ENCODE measurements at places on chromosomes 7 and 10.

DNA sequence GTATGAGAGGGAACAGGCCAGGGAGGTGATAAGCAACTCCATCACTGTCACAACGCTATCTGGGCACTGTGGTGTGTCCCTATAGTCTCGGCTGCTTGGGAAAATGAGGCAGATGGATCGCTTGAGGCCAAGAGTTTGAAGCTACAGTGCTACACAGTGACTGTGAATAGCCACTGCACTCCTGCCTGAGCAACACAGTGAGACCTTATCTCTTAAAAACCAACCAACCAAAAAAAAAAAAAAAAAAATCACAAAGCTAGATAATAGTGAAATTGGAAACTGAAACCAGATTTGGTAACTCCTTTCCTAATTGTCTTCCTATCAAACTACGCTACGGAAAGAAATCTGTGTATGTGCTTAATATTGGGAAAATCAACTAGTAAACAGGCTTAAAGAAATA is 14.1 kb downstream of the MICU1 start:
- DNase-seq: no peak

DNA sequence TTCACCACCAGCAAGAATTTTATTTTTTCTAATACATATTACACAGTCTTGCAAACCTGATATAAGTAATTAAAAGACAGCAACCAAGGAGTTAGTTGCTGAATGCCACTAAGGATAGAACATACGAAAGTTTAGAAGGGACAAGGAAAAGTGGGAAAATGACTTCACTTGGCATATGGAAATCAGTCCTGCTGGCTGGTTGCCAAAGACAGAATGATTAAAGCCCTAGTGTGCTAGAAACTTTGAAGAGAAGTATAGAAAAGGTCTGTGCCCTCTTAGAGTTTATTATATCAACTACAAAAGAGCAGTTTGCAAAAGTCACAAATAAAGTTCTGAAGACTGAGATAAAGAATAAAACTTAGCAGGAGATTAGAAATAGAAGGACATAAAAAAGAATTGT is 5.8 kb upstream of the YAE1 start:
- DNase-seq: no peak

GRCh38 chr7:43533801-43534479 is 49.0 kb upstream of the STK17A start:
- no peak for DNase-seq

GRCh38 chr7:47153576-47153975 is 428.3 kb downstream of the TNS3 start:
- no peak for DNase-seq

DNA sequence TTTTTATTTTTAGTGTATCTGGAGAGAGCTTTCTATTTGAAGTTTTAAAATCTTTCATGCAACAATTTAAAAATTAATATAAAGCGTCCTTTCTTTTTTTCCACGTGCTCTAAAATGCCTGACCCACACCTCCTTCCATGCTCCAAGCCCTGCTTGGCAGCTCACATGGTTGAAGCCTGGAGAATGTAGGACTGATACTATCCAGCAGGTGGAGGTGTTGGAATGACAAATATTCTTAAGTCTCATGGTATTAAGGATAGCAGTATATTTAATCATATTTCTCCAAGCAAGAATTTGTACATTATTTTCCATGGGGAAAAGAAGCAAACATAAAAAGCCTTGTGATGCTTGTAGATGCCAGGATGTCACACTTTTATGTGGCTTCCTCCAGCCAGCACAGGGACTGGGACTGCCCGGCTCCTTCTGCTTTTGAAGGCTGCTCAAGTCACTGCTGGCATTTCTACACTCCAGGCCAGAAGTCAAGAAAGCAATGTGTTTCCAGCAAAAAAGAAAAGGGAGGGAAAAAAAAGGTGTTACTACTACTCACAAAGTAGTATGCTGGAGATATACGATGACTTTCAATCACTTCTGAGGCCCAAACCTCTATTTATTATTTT is 49.7 kb downstream of the BZW2 start:
- DNase-seq: no peak

DNA sequence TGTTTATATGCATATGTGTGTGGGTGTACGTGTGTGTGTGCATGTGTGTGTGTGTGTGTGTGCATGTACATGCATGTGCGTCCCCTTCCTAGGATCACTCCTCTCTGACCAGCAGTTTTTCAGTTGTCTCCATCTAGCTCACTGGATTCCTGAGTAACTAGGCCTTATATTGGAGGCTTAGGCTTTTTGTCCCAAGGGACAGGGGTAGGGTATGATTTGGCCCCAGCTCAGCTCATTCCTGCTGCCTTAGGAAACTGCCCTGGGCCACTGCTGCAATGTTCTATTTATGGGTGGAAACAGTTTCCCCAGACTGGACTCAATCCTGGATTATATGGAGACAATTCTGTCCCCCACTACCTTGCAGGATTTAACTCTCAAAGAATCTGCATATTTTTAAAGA is 68.8 kb upstream of the SDK1 start:
- no peak for DNase-seq

- no peak for DNase-seq
These were observed 404.1 kb upstream of the MKI67 start for GRCh38 chr10:128530301-128530700.

GRCh38 chr7:112009081-112009480 is 197.1 kb downstream of the DOCK4 start:
- DNase-seq: no peak

- DNase-seq: no peak
These were observed 58.0 kb upstream of the ZPBP start for GRCh38 chr7:50151001-50151400.

DNA sequence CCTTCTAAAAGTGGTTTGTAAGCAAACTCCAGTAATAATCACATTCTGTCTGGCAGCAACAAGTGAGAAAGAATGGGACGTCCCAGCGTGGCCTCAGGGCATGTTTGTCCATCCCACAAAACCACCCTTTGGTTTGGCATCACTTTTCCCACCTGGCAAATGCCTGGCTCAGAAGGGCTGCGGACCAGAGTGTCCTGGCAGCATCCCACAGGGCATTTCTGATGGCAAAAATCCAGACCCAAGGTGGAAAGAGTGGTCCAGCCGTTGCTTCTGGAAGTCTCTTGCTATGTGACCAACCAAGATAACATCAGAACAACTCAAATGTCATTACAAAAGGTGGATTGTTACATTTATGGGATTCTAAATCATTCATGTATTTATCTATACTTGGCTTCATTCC is 174.4 kb downstream of the CREB5 start:
- no peak for DNase-seq

DNA sequence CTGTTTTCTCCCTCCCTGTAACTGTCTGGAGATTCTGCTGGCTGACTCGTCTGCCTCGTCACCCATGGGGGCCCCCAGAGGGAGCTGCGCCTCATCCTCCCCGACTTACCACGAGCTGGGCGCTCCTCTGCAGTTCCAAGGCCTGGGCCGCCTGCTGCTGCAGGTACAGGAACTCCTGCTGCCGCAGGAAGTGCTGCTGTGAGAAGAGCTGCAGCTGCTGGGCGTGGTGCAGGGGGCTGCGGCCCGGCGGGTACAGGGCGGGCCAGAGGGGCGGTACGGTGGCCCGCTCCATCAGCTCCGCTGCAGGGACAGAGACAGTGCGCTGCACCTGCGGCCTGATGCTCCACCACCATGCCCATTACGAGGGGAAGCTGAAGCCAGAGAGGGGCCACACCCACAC is 47.7 kb downstream of the TNRC18 start:
- no peak for DNase-seq

- no peak for DNase-seq
These were observed 23.8 kb upstream of the PLAC9 start for GRCh38 chr10:80108576-80109239.

DNA sequence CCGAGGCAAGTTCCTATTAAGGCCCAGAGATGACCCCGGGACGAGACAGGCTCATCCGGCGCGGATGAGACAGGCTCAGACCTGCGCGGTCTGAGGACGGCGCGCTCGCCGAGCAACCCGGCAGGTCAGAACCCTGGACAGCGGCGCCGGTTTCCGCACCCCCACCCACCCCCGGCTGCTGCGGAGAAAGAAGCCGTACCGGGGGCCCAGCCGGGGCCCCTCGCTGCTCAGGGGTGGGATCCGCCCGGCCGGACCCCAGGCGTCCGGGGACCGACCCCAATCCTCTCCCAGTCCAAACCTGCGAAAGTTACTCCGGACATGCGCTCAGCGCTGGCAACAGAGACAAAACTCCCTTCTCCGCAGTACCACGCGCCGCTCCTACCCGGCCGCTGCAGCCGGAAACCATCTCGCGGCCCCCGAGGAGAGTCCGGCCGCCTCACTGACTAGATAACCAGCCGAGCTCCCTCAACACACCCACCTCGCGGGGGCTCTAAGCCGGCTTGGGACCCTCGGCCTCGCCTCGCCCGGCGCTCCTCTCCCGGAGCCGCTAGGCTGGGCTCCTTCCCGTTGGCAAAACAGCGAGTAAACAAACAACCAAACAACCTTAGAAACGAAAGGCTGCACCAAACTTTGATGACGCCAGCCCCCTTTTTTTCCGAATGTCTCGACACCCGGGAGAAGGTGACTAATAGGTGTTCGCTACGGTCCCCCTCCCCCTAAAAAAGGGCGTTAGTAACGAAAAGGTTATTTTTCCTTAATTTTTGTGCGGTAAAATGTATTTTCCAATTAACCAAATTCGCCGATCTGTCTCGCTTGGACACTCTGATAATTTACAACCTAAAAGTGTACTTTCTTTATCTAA is 2.3 kb upstream of the DRGX start:
- DNase-seq: peak; percentile 6

DNA sequence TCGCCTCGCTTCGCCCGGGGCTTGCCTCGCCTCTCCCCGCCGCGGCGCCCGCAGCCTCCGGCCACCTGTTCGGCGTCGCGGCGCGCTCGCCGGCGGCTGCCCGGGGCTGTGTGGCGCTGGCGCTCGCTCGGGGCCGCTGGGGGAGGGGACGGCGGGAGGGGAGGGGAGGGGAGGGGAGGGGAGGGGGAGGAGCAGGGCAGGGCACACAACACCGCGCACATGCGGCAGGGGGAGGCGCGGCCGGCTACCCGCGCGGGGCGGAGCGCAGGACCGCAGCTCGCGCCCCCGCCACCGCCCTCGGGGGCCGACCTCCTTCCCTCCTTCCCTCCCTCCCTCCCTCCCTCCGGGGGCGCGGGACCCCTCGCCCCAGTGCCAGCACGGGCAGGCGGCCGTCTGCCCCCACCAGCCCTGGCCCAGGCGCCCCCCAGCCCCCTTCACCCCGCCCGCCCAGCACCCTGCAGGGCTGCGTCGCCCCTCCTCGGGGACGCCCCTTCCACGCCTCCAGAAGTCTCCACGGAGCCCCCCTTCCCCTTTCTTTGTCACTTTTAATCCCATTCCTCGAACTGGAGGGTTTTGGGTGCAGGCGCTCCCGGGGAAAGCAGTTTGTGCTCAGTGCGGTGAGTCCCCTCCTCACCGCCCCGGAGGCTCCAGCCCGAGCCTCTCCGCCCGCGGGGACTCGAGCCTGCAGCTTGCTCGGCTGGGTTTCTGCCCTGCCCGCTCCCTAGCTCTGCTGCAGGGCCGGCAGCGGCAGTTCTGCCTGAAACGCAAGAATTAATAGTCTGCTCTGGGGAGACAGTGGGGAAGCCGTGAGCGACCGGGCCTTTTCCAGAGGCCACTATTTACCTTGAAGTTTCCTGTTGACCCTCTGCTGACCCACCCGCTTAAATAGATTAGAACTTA is at the start of gene PARD3:
TSS of gene PARD3 (minus strand) at position 112 of the 900 bp plus-strand sequence. CDS start 301 bp downstream, outside the sequence.
- DNase-seq: no peak

GRCh38 chr10:71893920-71894319 is 42.9 kb upstream of the PSAP start:
- no peak for DNase-seq

DNA sequence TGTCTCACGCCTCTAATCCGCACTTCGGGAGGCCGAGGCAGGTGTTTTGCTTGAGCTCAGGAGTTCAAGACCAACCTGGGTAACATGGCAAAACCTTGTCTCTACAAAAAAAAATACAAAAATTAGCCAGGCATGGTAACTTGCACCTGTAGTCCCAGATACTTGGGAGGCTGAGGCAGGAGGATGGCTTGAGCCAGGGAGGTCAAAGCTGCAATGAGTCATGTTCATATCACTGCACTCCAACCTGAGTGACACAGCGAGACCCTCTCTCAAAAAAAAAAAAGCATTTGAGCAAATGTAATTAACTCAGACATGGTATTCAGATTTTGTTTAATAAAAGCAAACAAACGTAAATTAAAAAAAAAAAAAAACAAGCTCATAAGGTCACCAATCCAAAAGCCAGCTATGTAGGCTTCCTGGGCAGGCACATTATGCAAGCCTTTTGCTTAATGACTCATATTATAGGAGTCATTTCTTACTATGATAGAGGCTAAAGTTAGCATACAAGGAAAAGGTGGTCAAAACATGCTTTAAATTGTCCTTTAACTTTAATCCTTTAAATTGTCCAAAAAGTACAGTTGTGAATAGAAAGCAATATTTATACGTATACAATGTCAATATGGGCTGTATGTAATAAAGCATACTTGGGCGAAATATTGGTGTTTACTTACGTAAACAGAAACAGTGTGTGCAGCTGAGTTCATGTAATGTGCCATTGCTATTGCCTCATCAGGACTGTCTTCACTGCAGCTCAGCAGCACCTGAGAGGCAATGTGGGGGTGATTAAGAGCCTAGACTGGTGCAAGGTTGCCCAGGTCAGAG is 13.0 kb downstream of the AKR1D1 start:
- no peak for DNase-seq

GRCh38 chr7:45649560-45650346 is 75.6 kb downstream of the ADCY1 start:
- no peak for DNase-seq

DNA sequence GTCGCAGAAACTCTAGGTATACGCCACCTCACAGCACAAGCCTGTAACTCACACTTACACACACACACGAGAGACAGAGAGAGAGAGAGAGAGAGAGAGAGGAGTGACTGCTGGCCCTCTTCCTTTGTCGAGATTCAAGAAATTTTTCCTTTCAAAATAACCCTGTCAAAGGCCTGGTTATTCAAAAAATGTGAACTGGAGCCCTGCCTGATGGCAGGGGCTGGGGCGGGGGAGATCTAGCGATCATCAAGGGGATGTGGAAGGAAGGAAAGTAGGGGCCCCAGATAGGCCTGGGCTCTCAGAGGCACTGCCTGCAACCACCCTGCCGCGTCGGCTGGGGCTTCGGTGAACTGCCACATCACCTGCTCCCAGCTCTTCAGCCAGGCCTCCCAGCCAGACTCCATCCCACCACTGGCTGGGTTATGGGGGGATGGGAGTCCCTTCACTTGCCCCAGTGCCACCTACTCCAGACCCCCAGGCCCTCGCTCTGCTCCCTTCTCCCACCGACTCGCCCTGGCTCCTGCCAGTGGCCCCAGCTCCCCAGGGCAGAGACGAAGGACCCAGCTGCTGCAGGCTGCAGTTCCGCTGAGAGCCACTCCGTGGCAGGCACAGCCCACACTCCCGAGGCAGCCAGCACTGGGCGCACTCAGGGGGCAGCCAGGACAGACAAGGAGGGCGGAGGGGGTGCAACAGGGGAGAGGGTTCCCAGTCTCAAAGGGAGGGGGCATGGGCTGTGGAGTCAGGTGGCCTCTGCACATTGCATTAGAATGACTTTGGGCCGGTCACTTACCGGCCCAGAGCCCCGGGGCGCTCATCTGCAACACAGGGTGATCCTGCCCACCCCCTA is 15.3 kb downstream of the KCNH2 start:
- no peak for DNase-seq

DNA sequence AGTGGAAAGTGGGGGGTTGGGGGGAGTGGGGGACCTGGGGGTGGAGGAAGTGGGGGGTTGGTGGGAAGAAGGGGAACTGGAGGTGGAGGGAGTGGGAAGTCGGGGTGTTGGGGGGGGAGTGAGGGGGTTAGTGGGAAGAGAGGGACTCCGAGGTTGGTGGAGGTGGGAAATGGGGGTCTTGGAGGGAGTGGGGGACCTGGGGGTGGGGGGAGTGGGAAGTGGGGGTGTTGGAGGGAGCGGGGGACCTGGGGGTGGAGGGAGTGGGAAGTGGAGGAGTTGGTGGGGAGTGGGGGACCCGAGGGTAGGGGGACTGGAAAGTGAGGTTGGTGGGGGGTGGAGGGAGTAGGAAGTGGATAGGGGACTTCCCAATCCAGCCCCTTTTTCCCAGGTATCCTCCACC is 906 bp upstream of the MMD2 start:
- no peak for DNase-seq
